ENCODE measurements at places on chromosomes 2 and 18.

GRCh38 chr2:181354626-181355025 is 102.6 kb upstream of the ITGA4 start:
- no peak for DNase-seq

DNA sequence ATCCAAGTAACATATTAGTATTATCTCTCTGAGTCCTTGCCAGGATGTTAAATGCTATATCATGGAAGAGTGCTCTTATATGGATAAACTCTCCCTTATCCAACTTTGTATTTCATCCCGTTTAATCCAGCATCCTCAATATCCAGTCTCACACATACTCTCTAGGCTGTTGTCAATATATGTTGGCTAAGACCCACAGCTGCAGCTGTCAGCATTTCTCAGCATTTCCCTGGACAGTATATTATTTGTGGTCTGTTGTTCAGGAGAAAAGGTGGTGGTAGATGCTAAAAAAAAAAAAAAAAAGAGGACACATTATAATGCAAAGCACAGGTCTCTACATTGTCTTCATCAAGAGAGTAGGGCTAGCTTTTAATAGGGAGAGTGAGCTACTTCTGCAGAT is 1368.0 kb upstream of the ZEB2 start:
- DNase-seq = no peak

GRCh38 chr2:55649211-55649610 is 31.8 kb upstream of the PPP4R3B start:
- no peak for DNase-seq

DNA sequence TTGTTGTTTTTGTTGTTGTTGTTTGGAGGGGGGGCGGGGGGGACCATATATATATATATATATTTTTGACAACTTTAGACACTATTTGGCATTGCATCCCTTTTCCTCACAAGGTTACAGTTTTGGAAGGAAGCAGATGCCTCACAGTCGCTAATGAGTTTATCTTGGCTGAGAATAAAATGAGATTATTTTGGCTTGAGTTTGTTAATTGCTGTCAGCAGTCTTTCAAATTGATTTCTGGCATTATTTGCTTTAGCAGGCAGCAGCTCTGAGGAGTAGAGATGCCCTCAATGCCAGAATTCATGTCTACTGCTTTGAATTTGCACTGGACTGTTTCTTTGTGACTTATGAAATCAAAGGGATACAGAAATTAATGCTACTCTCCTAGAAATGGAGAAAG is 595.2 kb upstream of the HNMT start:
- no peak for DNase-seq

- no peak for DNase-seq
Observed at GRCh38 chr2:225009768-225010167, 32.5 kb downstream of the DOCK10 start.

DNA sequence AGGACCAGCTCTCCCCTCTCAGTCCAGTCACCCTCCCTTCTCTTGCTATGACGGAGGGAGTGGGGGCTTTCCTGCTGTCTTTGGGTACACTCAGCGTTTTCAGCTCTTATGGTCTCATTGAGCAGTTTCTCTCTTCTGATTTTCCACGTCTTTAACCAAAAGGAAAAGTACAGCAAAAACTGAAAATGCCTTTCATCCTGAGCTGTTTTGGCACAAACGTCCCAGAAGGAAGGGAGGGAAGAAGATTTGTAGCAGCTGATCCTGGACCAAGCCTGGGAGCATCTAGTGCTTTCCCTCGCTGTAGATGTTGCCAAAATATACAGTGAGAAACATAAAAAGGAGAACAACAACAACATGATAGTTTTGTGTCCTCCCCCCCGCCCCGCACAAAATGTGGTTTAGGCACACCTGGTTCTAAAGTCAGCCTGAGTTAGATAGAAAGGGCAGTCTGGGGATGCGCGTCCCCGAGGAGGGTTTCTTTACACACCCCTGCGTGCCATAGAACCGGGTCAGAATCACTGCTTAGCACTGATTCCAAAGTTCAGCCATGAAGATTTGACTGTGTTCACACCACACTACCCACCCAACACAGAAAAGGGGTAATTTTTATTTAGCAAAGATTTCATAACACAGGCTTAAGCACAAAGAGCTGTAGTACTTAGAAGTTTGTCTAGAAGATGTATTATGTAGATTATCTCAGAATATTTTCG is 53.4 kb downstream of the SLC40A1 start:
- DNase-seq = no peak

DNA sequence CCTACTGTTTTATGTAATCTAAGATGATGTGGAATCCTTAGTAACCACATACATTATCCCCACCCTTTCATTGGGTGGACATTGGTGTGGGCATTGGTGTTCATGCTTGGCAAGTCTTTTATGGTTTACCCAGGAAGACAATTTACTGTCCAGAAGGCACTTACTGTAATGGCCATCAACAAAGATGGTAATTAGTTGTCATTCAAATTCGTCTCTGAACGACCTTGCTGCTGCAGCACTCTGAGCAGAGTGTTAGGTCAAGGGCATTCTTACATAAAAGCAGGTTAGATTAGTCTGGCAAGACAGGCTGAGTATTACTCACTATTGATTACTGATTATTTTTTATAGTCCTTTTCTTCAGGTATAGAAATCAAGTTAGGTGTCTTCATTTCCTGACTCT is 447.9 kb downstream of the XIRP2 start:
- no peak for DNase-seq

GRCh38 chr2:236857781-236858180 is 227.9 kb upstream of the COPS8 start:
- no peak for DNase-seq

- no peak for DNase-seq
Observed at GRCh38 chr2:150589681-150590080, 102.2 kb upstream of the RND3 start.

DNA sequence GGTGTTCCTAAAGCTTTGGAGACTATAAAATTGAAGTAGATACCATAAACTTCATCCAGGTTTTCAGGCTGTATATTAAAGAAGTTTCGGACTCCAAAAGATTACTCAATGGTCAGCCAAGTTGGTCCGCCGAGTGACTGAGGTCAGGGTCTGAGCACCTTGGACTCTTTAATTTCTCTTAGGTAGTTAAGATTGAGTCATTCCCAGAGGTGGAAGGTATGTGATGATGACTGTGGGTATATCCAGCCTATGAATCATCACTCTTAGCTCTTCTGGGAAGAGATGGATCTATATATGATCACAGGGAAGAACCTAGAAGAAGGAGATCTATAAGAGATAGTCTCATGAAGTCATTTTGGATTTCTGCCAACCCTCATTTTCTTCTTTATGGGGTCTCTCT is 3.3 kb downstream of the ITGA6 start:
- DNase-seq = no peak

GRCh38 chr2:235498541-235498940 is 4.7 kb downstream of the AGAP1 start:
- DNase-seq = no peak

- no peak for DNase-seq
Observed at GRCh38 chr2:175414191-175414881, 232.8 kb upstream of the ATP5MC3 start.

DNA sequence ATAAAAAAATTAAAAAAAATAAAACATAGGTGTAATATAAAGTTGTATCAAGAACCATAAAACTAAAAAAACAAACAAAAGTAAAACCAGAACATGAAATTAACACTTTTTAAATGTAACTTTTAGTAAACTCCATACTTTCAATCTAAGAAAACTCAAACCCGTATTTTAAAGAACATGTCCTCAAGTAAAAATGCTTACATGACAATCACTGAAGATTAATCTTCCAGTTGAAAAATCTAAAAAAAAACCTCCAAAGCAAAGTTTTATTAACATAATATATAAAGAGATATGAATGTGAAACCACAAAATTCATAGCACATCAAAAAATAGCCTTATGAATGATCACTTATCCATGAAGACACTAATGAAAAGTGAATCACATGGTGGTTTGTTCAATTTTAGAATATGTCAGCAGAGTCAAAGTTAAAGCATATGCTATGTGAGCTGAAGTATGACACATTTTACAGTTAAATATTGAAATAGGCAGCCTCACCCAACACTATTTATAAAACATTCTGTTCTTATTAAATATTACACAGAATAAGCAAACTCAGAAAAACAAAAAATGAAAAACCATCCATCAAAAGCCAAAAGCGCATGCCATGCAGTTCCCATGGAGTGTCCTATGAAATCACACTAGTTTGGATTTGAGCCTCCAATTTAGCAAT is 23.1 kb upstream of the CHAC2 start:
- no peak for DNase-seq

DNA sequence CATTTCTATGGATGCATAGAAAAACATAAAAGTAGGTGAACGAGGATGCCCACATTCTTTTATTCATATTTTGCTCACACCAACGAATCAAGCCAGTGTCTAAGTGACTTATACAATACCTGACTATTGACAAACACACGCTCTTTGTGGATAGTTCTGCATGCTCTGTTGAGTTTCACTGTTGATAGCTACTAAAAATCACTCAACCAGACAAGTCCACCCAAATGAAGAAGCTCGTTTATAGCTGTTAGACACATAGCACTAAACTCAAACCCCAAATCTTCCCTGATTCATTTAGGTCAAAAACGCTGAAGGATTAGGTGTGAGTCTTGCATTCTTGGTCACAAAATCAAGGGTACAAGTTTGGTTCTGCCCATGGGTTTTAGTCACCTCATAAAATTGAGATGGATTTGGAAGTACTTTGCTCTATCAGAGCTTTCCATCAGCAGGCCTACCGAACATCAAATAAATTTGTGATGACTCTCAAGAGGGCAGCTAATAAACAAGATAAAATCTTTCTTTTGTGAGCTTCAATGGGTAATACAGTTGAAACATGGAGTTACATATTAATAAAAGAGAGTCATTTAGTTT is 92.7 kb upstream of the ETAA1 start:
- DNase-seq = no peak

DNA sequence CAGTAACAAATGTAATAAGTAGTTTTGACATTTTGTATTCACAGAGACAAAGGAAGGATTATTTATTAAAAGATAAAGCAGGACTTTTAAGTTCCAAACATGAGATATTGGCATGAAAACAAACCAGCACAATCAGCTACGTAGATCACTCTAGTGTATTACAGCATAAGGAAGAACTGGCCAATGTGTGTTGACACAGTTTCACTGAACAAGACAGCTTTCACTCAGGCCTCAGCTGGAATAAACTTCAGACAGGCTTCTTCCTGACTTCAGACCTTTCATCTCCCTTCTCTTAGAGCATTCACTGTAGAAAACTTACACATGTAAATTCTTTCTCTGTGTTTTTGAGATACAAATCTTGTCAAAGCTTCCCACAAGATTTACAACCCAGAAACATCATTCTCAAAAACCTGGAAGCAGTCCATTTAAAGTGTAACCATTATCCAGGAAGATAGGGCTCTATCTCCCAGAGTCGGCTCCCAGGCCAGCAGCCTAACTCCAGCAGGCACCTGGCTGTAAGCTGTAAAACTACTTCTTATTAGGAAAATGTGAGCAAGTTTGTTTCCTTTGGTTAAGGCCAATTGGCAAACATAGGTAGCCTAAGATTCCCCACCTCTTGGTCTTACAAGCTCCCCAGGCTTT is 768.3 kb upstream of the CDH7 start:
- no peak for DNase-seq

DNA sequence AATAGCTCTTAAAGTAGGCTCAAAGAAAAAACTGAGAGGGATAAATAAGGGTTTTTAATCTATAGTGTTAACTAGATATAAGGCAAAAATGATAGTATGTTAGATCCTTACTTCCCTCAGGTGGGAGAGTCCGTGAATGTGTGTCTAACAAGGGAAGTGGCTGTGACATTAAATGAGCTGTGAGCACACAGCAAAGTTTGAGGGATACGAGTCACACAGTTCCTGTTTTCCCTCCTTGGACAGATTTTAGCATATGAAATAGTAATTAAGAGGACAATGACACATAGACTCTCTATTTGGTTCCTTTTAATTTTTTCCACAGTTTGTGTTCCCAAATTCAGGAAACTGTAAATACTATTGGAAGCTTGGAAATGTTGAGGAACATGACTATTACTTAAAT is 148.4 kb upstream of the CAVIN2 start:
- DNase-seq = no peak

DNA sequence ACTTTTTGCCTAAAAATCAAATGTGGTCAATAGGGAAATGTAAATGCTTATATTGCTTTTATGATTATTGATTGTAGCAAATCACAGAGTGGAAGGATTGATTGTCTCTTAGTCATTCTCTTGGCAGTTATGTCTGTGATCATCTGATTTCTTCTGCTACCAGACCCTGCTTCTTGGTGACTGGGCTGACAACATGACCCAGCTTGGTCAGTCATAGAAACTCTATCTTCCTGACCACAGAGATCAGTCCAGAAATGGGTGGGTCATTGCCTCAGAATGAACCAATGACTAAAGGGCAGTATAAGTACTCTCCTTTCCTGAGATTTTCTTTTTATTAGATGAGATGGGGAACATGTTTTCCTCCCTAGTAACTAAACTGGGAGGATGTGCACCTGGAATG is 87.6 kb downstream of the MAIP1 start:
- DNase-seq = no peak

- DNase-seq = no peak
Observed at GRCh38 chr2:108927936-108928659, 60.9 kb downstream of the EDAR start.

- no peak for DNase-seq
Observed at GRCh38 chr2:179938026-179938425, 69.1 kb downstream of the CWC22 start.

- DNase-seq = peak; percentile 76
Observed at GRCh38 chr2:158501301-158501700, 44.5 kb downstream of the PKP4 start.

GRCh38 chr2:15657759-15658158 is 66.1 kb downstream of the DDX1 start:
- DNase-seq = no peak

DNA sequence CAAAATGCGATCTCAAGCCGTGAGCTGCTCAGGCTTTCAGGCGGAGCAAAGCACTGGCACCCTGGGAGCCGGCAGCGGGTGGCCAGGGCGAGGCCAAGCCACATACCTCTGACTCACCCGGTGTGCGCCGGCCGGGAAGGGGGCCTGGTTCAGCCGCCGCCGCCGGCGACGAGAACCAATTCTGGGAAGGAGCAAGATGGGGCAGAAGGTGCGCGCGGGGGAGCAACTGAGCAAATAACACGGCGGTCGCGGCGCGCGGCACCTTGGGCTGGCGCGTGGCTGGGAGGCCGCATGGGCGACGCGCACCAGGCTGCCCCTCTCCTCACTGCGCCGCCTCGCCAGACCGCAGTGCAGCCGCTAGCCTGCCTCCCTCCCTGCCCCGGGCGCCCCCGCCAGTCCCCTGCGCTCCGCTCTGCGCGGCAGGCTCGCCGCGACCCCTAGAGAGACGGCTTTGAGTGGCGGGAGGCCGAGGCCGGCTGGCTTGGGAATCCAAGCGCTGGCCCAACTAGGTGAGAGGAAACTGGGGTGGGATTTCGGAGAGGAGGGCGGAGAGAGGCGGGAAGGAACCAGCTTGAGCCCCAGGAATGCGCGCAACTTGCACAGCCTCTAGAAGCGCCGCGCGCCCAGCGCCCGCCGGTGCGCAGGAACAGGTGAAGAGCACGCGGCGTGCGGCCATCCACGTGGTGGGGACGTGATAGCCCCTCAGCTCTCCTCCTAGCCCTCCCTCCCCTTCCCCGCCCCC is 3.2 kb downstream of the NRP2 start:
- DNase-seq = no peak

GRCh38 chr2:37282746-37283145 is 41.9 kb downstream of the PRKD3 start:
- DNase-seq = no peak

Measured in Right ventricle myocardium superior (tissue), 1 donor.